Heart left ventricle (tissue), 16 donors: ENCODE measurements at places on chromosomes 1 and 21. TPM values are rescaled to one million over a fixed set of nuclear protein-coding genes. Genes with fewer than 3 reads are reported as not detected.

GRCh38 chr1:180527101-180527669 is 24.8 kb upstream of the ACBD6 start:
- no peak overlapping the region for H3K4me3 ChIP-seq
- H3K36me3 ChIP-seq, result no peaks in the 10 kb centered on the region
- DNase-seq, result no peak

DNA sequence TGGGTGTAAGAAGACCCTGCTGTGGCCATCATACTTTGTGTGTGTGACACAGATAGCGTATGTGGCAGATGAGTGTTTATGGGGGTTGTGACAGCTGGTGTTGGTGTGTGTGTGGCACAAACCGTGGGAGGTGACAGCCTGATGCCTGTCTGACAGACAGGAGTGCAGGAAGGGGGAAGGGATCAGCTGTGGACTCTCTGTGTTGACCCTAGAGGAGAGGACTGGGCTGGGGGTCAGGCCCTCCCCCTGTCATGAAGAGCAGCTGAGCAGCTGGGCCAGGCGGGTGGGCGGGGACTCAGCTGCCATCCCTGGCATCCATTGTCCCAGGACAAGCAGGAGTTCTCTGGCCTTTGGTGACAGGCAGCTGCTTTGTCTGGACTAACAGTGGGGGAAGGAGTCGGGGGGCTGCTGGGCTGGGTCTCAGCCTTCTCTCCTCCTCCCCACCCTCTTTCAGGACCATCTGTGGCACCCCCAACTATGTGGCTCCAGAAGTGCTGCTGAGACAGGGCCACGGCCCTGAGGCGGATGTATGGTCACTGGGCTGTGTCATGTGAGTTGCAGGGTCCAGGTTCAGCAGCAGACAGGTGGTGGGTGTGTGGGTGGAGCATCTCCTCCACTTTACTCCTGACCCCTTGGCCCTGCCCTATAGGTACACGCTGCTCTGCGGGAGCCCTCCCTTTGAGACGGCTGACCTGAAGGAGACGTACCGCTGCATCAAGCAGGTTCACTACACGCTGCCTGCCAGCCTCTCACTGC is 2.3 kb downstream of the PLK3 start:
- peak overlapping the region; percentile 81 for H3K4me3 ChIP-seq
- H3K36me3 ChIP-seq, result peaks cover 52% of the 10 kb centered on the region

DNA sequence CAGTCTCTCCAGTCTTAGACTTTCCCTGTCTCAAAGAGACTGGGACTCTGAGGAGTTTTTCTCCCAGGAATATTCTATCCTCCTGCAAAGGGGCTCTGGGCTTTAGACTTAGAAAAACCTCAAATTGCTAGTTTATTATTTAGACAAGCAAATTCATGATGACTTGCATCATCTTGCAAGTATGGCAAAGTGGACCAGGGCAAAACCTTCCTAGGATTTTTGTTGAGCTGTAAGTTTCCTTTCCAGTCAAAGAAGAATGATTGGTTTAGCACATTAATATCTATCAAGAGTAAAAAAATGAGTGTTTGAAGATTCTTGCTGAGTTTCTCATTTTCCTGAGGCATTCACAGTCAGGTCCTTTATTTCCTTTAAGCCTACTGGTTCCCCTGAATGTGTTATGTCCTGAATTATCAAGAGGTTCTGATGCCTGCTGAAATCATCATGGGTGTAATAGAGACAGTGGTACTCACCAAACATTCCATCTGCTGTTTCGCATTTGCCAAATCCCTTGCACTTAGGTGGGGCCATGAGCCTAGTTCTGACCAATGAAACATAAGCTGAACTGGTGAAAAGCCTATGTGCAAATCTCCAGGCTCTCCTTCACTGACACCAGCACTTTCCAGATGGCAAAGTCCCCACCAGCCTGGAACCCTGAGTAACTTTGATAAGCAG is 25.2 kb upstream of the SPAG17 start:
- no peaks in the 10 kb centered on the region for H3K4me1 ChIP-seq
- H3K27me3 ChIP-seq, result no peaks in the 10 kb centered on the region
- H3K4me3 ChIP-seq, result no peak overlapping the region
- no peaks in the 10 kb centered on the region for H3K36me3 ChIP-seq
- no peak overlapping the region for H3K27ac ChIP-seq
- DNase-seq, result no peak

DNA sequence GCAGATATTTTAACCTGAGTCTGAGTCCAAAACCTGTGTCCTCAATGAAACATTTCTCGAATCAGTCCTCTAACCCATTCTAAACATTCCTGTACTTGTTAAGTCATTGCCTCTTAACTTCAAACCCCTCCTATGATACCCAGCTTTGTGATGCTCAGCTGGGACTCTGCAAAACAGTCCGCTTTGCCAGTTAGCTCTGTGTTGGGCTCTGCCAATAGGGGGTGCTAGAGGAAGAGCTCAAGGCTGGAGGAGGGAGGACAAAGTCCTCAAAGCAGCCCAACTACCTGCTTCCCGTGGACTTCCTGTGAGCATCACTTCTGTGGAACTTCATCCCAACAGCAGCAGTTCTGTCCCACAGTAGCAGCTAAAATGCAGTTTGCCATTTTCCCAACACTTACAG is 38.1 kb upstream of the SYT14 start:
- no peaks in the 10 kb centered on the region for H3K27me3 ChIP-seq
- no peaks in the 10 kb centered on the region for H3K36me3 ChIP-seq
- no peak overlapping the region for H3K4me3 ChIP-seq
- no peak for DNase-seq
- H3K27ac ChIP-seq, result no peak overlapping the region
- H3K4me1 ChIP-seq, result no peaks in the 10 kb centered on the region

- DNase-seq, result no peak
- peaks cover 53% of the 10 kb centered on the region for H3K4me1 ChIP-seq
- H3K36me3 ChIP-seq, result peaks cover 4% of the 10 kb centered on the region
- H3K27ac ChIP-seq, result peak overlapping the region; percentile 98
- H3K27me3 ChIP-seq, result no peaks in the 10 kb centered on the region
- H3K4me3 ChIP-seq, result peak overlapping the region; percentile 88
Observed at GRCh38 chr1:1325288-1326074, 879 bp downstream of the CPTP start.

DNA sequence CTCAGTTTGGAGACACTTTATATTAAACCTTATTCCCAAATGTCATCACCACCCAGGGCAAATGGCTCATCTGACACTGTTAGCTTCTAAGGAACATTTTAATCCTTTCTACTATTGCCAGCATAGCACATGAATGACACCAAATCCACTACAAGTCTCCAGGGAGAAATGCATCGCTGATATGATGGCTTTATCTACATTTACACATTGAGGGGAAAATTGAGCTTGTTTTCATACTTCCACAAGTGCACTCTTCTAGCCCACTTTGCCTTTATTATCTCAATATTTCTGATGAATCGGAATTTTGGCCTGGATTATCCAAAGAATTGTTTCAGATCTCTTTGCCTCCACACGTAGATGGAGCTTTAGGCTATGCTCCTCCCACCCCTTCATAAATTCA is 75.4 kb downstream of the RUNX1 start:
- no peak overlapping the region for H3K4me3 ChIP-seq
- no peak for DNase-seq
- no peaks in the 10 kb centered on the region for H3K36me3 ChIP-seq
- no peaks in the 10 kb centered on the region for H3K27me3 ChIP-seq
- no peaks in the 10 kb centered on the region for H3K4me1 ChIP-seq
- no peak overlapping the region for H3K27ac ChIP-seq

DNA sequence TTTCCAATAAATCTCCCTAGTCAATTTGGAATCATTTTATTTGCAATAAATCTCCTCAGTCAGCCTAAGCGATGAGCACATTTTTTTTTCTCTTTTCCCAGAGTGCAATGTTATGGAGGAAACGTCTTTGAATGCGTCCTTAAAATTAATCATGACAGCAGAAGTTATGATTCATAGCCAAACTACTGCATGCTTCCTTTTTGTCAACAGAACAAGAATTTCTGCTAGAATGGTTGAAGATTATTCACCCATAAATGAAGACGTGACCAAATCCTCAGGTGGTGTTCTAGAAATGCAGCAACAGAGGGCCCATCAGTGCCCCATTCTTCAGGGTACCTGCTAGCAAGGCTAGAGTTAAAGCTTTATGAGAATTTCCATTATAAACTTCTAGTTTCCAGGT is 407.9 kb upstream of the PKN2 start:
- H3K27me3 ChIP-seq, result no peaks in the 10 kb centered on the region
- H3K4me1 ChIP-seq, result no peaks in the 10 kb centered on the region
- H3K4me3 ChIP-seq, result no peak overlapping the region
- no peaks in the 10 kb centered on the region for H3K36me3 ChIP-seq
- DNase-seq, result no peak
- no peak overlapping the region for H3K27ac ChIP-seq

- H3K4me1 ChIP-seq, result peaks cover 46% of the 10 kb centered on the region
- no peak for DNase-seq
- no peaks in the 10 kb centered on the region for H3K27me3 ChIP-seq
- H3K27ac ChIP-seq, result no peak overlapping the region
- H3K36me3 ChIP-seq, result peaks cover 26% of the 10 kb centered on the region
- no peak overlapping the region for H3K4me3 ChIP-seq
Observed at GRCh38 chr21:36330904-36331303, 10.9 kb downstream of the MORC3 start.

DNA sequence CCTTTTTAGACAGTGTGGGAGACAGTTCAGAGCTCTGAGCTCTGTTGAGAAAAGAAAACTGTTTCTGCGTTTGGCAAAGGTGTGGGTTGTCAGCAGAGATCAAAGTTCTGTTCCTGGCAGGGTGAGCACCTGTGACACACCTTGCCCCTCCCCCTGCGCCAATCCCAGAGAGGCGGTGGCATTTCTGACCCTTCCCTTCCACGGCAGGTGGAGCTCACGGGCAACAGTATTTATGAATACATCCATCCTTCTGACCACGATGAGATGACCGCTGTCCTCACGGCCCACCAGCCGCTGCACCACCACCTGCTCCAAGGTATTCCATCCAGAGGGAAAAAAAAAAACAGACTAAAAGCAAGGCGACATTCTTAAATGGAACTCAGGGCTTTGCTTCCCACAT is 20.7 kb downstream of the SIM2 start:
- no peak overlapping the region for H3K4me3 ChIP-seq
- no peak for DNase-seq
- H3K27ac ChIP-seq, result no peak overlapping the region
- H3K36me3 ChIP-seq, result no peaks in the 10 kb centered on the region
- H3K27me3 ChIP-seq, result peaks cover 26% of the 10 kb centered on the region

Gene FAM3B
- total RNA-seq, result not detected
